ENCODE measurements at places on chromosomes 6 and 20.

- DNase-seq = no peak
Observed at GRCh38 chr20:44495802-44496481, 20.3 kb downstream of the TTPAL start.

DNA sequence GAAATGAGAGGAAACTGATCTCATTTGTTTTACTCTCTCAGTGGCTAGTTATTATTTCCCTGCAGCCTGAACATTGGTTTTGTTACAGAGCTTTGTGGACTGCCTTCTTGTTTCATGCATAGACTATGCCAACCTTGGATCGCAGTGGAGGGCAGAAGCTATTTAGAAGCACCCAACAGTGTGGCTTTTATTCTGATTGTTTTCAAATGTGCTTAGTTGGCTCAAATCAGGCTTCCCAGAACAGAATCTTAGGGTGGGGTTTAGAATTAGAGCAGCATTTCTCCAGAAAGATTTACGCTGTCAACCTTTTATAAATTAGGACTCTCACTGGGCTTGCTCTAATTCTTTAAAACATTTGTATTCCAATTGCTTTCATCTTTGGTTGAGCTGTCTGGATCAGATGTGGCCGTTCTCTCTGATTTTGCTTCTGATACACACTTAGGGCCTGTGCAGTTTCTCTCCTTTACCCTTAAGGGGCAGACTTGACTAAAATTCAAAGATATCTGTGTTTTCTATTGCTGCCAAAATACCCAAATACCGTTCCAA lies 210.3 kb downstream of the BCKDHB start:
- DNase-seq = no peak

- DNase-seq = no peak
Observed at GRCh38 chr6:21559238-21559637, 34.3 kb upstream of the SOX4 start.

DNA sequence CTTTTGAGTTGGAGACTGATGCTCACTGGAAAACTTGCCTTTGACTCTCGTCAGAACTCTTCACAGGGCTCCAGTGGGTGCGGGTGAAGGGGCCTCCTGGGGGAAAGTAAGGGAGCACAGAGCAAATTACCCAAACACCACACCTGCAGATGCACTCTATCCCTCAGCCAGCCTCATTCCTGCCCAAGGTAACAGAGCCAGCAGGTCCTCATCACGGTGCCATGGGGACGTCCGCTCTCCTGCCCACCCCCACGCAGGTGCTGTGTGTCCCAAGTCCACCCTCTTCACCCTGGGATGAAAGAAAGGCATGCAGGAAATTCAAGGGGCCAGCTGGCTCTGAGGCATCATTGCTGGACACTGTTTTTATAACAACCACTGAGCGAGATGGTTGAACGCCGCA lies 269.0 kb downstream of the SMOC2 start:
- no peak for DNase-seq

- DNase-seq = no peak
Observed at GRCh38 chr6:51842804-51843378, 244.5 kb downstream of the PKHD1 start.

GRCh38 chr6:99458319-99458718 lies 33.2 kb upstream of the PNISR start:
- no peak for DNase-seq

- DNase-seq = no peak
Observed at GRCh38 chr6:88499436-88499835, 333.3 kb upstream of the CNR1 start.

GRCh38 chr6:37761554-37762271 lies 57.8 kb upstream of the ZFAND3 start:
- no peak for DNase-seq

DNA sequence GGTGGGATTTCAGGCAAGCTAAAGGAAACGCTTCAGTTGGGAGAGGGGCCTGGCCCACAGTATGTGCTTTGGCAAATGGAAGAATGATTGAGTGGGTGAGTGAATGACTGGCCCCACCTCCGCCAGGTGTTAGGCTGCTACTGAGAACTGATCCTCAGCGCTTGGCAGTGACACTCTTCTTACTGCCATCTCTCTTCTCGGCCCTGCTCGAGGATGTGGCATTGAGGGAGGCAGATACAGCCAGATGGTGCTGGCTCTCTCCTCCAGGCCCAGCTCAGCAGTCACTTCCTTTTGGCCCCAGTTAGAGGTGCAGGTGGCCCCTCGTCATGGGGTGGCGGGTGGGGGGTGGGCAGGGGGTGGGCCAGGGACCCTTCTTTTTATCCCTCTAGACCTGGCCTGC lies 38.9 kb upstream of the KCNK5 start:
- DNase-seq = no peak

DNA sequence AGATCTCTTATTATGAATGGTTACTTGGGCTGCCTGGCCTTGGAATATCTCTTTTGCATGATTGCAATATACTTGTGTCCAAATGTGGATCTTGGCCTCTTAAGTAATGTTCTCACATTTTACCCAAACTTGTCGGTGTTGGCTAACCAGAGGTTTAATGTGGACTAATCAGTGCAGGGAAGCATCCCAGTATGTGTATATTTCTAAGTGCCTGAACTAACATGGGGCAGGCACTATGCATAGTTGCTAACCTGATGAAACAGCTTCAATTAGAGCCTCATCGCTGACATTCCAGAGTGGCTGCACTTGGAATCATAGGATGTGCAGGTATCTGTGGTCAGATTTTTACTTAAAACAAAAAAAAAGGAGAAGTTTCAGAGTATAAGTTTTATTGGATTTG lies 160.0 kb downstream of the PDE7B start:
- DNase-seq = no peak

- no peak for DNase-seq
Observed at GRCh38 chr20:34185766-34186620, 55.2 kb upstream of the ASIP start.

GRCh38 chr20:51633430-51633829 lies 90.9 kb upstream of the NFATC2 start:
- DNase-seq = no peak

DNA sequence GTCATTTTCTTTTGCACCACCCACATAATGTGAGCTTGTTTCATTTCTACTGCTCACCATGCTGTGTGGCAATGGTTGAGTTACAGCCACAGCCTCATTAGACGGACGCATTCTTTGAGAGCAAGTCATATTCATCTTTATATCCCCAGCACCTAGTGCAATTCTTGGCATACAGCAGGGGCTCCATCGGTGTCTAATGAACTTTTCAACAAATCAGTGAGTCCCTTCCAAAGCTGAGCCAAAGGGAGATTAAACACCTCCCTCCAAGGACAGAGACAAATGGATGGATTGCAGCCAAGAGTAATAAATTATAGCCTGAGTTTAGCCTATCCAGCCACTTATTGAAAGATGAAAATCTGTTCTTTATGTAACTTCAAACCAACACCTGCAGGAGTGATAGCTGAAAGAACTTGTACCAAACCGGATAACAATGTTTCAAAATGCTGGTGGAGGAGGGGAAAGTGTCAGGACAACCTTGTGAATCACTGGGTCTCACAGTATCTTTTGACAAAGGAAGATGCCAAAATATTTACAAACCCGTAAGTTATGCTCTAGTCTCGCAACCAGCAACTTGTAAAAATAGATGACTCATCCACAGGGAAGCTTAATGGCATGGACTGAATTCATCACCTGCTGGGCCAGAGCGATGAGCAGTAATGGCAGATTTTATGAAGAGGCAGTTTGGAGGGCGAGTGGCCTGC lies 139.0 kb downstream of the PXDC1 start:
- no peak for DNase-seq

DNA sequence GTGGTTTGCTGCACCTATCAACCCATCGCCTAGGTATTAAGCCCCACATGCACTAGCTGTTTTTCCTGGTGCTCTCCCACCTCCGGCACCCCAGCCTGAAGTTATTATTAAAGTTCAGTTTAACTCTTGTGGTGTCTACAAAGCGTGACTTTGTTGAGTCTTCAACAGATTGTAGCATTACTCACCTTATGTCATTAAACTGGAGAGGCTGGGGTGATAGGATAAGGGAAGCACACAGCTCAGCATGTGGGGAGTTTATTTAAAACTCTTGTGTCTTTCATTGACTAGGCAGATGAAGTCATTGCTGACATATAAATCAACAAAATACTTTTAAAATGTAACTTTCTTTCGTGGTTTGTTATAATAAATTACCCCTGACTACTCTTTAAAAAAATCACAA lies 84.7 kb upstream of the GCM1 start:
- no peak for DNase-seq

DNA sequence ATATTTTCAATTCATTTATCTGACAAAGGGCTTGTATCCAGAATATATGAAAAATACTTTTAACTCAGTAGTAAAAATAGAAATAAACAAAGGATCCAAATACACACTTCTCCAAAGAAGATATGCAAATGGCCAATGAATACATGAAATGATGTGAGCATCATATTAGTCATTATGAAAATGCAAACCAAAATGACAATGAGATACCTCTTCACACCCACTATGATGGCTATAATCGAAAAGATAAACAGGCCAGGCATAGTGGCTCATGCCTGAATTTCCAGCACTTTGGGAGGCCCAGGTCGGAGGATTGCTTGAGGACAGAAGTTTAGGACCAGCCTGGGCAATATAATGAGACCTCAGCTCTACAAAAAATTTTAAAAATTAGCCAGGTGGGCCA lies 33.8 kb upstream of the SMAP1 start:
- DNase-seq = no peak

DNA sequence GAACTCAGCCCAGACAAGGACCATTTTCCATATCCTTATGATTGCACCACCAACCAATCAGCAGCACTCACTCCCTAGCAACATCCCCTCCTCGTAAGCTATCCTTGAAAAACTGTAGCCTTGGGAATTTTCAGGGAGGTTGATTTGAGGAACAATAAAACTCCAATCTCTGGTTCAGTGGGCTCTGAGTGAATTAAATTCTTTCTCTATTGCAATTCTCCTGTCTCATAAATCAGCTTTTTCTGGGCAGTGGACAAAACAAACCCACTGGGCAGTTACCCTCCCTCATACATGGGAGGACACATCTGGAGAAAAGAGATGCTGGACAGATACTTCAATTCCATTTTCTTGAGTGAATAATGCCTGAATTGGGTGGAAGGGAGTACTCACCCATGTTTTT lies 115.4 kb upstream of the STXBP5 start:
- no peak for DNase-seq

DNA sequence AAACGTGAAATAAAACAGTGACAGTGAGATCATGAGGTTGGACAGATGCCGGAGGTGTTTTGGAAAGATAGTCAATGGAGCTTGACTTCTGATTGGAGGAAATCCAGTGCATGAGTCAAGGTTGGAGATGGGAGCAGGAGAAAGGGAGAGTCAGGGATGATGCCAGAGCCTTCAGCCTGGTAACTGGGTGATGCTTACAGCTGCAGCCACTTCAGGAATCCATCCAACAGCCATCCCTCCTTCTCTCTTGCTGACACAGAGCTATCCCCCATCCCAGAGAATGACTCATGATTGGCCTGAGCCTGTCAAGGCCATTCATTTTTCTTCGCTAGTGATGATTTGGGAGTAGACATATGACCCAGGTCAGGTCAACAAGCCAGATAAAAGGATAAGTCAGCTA lies 112.8 kb downstream of the SAMD5 start:
- DNase-seq = no peak

DNA sequence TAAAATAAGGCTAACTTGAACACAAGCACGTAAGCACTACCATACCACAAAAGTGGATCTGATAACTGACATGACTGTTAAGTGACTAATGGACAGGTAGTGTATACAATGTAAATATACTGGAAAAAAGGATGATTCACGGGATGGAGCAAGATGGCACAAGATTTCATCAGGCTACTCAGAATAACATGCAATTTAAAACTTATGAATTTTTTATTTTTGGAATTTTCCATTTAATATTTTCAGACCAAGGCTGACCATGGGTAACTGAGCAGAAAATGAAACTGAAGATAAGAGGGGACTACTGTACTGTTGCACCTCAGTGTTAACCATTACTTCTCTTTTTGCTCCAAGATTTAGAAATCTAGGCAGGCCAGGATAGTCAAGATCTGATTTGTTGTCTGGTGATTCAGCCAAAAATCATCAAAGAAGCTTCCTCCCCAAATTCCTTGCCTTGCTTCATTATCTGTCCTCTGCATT lies 45.4 kb downstream of the TPBG start:
- DNase-seq = no peak

GRCh38 chr20:59564171-59564570 lies 40.2 kb upstream of the PHACTR3 start:
- DNase-seq = no peak

DNA sequence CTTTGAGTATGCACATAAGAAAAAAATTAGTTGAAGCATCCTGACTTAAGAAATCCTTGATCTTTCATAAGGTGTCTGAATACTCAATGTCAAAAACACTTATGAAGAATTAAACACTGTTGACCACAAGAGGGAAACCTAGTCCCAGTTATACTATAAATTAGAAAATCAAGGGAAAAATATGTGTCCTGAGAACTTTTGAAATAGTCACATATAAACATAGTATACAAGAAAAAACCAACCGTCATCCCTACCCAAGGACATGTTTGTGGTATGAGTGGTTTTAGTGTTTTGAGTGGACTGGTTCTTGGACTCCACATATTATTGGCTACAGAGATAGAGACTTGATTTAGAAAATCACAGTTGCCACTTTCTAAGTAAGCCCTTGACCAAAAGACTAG lies 7.6 kb upstream of the HLA-DRA start:
- no peak for DNase-seq

GRCh38 chr20:57118964-57119363 lies 147.5 kb downstream of the BMP7 start:
- DNase-seq = no peak

DNA sequence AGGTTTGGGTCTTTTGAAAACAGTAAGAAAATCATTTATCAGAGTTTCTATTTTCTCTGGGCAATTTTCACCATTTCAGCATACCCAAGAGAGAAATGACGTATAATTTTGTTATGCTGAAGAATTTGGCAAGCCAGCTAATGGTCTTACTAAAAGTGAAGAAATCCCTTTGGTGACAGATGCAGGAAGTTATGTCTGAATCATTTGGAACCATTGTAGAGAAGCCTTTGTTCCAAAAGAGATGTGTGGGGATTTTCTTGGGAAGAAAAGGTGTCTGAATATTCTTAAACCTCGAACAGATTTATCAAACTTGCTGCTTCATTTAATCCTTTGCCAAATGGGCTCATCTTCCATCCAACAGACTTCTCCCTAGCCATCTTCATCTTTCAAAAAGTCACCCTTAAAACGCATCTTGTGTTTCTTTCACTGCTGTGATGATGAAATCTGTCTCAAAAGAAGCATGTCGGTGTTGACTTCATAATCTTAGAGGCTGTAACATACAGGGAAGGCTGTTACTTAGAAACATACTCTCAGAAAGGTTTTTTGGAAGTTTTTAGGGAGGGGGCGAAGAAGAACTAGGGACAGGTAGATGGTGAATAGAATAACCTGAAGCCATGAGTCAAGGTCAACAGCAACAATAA lies 39.5 kb downstream of the CITED2 start:
- DNase-seq = no peak

- DNase-seq = no peak
Observed at GRCh38 chr6:73152966-73153757, 72.1 kb downstream of the KHDC1L start.

Data from stimulated activated CD8-positive, alpha-beta memory T cell treated with anti-CD3 and anti-CD28 coated beads, Interleukin-15, amount 100 ng/mL, for 48 hours (primary cell).